ENCODE measurements at places on chromosomes 1 and 21.
A peak's percentile ranks its signal among the peaks of the same experiment; 100 is the strongest.

GRCh38 chr1:26025060-26025459 lies 3.5 kb downstream of the EXTL1 start:
- no peak for DNase-seq

GRCh38 chr1:7857985-7858384 lies 5.1 kb upstream of the UTS2 start:
- DNase-seq: no peak

GRCh38 chr1:30111431-30111830 lies 612.0 kb downstream of the MATN1 start:
- no peak for DNase-seq

DNA sequence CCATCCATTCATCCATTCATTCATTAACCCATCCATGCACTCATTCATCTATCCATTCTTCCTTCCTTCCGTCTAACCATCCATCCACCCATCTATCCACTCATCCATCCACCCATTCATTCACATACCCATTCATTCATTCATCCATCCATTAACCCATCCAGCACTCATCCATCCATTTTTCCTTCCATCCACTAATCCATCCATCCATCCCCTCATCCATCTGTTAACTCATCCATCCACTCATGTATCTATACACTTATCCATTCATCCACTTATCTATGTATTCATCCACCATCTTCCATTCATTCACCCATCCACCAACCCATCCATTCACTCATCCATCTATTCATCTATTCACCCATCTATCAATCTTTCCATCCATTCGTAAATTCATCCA lies 107.8 kb downstream of the PRDM16 start:
- DNase-seq: no peak

DNA sequence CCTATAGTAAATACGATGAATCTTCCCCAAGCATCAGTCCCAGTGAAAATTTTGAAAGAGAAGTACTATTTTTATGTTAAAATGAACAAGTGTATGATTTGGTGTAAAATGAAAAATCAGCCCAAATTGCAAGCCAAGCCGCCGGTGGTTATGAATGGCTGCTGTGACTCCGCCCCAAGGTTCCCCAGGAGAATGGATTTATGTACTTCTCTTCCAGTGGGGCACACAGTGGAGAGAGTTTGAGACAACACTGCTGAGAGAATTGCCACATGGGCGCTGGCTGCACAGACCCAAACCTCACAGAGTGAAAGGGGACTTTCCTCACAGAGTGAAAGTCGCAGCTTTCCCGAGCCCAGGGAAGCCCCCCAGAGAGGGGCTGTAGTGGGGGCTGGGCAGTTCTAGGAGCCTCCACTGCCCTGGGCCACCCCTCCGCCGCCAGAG lies 24.0 kb downstream of the CDK18 start:
- DNase-seq: no peak

DNA sequence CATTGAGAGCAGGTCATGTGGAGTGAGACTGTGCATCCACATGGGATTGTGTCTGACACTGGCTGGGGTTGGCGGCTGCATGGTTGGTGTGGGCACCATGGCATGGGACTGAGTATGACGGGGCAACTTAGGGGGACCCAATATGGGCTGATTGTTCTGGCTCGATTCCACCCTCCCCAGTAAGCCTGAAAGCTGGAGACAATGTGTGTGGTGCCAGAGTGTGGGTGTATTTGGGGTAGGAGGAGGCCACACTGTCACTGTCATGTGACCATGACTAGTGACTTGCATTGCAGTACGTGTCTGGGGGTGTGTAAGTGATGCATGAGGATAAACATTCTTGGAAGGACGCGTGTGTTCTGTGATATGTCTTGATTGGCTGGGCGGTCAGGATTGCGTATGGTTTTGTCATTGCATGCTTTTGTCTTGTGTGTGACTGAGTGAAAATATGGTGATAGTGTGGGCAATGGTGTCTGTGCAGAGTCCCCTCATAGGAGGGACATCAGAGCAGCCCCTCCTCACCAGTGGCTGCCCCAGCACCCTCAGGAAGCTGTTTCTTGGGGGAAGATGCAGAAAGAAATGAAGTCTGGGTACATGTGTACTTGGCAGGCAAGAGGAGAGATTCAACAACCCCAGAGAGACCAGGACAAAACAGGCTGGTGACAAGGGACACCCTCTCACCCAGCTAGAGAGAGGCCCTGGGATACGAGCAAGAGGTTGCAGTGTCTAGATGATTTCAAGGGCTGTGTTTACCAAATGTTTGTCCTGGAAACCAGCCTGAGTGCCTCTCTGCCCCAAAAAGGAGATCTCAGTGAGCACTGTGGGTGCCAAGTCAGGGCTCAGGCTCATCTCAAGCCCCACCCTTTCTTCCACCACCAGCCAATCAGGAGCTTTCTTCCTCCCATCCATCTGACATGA lies 36.3 kb downstream of the SDC3 start:
- no peak for DNase-seq

DNA sequence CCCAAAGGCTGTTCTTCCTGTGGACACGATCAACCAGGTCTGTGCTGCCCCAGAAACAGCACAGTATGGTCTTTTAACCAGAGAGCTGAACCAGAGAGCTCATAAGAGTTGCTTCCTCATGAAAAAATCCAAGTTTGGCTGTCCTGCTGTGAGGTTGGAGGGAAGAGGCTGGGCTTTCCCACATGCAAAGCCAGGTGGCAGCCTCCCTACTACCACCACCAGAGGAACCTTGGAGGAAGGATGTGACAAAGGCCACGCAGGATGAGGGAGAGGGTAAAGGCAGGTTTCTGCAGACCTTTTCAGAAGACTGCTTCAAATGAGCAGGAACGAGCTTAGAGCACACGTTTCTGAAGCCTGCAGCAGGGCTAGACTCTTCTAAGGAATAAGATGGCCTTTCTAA lies 27.1 kb downstream of the FAM78B start:
- no peak for DNase-seq

DNA sequence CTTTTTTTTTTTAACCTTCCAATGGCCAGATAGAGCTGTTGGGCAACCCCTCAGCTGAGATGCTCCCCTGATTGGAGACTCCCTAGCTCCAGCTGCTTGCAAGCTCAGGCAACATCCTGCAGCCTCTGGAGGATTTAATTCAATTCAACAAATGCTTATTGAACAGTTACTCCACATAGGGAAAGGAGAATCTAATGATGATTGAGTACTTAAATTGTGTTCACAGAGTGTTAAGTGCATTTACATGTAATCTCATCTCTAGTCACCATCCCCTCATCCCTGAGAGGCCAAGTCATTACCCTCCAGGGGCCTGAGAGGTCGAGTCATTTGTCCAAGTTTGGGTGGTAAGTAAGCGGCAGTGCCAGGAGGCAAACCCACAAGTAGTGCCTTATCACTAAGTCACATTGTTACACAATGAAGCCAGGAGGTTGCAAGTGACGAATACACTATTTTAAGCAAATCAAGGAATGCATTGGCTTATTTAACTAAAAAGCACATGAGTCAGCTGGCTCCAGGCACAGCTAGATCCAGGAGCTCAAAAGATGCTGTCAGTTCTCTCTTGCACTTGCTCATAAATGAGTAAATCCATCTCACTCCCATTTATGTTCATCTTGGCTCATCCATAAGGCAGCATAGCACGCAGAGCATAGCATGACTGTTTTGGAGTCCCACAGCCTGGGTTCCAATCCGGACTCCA lies 64.3 kb downstream of the OPTC start:
- no peak for DNase-seq

DNA sequence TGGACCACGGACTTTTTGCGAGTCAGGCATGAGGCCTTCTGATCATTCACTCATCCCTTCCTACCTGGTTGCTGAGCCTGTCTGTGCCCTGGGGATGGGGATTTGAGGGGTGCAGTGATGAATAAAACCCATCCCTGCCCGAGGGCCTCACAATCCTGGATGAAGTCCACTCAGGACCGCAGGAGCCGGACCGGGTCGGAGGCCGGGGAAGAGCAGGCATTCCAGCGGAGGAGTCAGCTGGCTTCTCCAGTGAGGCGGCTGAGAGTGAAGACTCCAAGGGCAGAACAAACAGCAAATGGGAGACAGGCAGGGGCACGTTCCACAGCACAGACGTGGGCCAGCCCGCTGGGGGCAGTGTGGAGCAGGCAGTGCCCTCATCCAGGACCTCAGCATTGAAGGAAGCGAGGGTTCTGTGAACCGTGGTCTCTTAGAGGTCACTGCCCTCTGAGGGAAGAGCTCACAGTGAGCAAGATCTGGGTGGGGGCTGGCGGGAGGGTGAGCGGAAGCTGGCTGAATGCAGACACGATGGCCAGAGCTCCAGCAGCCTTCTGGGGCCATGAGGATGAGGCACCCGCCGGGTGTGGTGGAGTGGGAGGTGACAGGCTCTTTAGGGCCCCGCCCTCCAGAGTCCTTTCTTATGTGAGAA lies 10.9 kb upstream of the LRRC3 start:
- DNase-seq: no peak

DNA sequence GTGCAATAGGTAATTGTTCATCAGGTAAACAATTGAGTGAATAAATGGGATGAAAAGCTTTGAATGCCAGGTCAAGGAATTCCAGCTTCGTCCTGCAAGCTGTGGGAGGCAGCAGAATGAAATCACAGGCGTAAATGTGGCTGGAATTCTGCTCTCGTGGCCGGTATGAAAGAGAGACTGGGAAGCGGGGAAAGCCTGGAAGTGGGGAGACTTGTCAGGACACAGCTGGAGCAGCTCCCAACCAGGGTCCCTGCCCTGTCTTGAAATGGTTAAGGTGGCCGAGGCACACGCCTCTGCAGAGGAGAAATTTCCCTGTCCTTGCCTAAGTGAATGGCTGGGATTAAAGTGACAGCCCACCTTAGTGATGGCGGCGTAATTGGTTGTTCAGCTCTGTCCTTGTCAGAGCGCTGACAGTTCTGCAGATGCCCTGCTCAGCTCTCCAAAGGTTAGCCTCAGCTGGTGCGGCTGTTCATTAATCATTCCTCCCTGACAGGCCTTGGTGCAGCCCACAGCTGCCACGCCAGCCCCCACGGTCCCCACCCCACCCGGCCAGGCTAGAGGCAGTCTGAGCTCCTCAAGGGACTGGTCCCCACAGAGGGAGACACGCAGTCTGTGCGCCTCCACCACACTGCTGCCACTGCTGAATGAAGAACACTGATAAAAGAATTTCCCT lies 398.3 kb upstream of the POU3F1 start:
- DNase-seq: no peak

- no peak for DNase-seq
Observed at GRCh38 chr1:114468047-114468446, 43.0 kb downstream of the TRIM33 start.

DNA sequence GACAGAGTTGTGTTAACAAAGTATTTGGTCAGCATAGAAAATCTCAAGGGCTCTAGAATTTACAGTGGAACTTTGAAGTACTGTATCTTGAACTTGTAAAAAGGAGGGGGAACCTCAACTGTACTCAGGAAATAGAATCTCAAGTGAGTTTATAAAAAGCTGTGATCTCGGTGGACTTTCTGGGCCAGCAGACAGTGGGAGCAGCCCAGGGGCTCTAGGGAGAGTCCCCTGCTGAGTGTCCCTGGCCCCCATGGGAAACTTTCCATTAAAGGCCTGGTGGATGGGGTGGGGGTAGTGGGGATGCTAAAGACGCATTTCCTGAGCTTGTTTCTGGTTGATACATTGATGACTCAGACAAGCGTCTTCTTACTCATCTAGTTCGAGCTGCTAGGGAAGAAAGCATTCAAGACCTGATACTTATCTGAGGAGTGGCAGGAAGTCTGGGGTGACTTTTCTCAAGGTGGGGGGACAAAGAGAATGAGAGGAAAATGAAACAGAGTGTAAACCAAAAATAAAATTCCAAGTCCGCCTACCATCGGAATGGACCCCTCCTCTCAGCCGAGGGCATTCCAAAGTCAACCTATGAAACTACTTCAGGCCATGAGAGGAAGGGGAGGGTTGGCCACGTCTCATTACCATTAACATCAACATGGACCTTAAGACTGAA lies 65.5 kb downstream of the NID1 start:
- DNase-seq: peak; percentile 96

GRCh38 chr1:206911064-206911663 lies 10.6 kb downstream of the FCMR start:
- no peak for DNase-seq

DNA sequence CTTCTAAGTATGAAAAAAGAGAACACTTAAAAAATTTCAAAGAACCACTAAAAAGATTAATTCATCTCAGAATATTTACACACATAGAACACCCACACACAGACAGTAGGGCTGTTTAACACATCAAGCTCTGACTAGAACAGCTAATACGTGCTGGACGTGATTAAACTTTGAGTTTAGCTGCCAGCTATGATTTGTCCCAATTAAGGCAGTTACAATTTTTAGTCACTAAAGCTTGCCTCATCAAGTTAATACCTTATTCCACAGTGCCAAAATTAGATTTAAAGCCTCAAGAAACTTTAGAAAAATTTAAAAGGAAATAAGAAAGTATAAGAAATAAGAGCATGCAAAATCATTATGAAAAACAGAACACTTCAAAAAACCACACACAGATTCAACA lies 18.9 kb downstream of the SLC16A1 start:
- no peak for DNase-seq

DNA sequence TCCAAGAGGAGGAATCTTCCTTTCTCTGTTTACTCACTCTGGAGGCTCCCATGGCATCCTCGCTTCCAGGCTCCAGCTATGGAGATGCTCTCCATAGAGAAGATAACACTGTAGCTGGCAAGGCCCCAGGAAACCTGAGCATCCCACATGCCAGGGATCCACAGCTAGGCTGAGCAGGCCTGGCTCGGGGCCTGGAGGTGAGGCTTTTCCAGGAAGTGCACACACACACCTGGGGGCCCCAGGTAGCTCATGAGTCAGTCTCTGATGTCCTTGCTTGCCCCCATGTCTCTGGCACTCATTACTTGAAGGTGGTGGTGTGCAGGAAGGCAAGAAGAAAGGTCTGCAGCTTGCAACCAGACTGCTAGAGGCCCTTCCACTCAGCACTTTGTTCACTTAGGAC lies 5.5 kb upstream of the LCE5A start:
- no peak for DNase-seq

DNA sequence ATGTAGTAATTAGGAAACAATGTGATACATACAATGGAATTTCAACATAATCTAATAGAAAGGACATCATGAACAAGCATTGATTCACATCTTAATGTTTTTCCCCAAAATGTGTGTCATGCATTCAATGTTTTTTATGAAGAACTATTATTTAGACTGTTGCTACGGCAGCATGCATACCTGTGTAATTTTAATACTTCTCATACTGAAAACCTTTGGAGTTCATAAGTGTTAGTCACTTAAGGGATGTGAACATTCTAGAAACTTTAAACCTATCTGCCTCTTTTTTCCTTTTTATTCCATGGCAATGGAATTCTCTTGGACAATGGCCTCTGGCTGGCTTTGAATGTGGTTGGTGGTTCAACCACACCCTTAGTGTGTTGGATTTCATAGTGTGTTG lies 48.6 kb downstream of the TMPRSS15 start:
- no peak for DNase-seq

- no peak for DNase-seq
Observed at GRCh38 chr1:236269439-236269838, 12.3 kb downstream of the ERO1B start.

GRCh38 chr1:207867136-207868109 lies 43.5 kb downstream of the CD34 start:
- DNase-seq: no peak

- DNase-seq: peak; percentile 65
Observed at GRCh38 chr1:181033128-181033798, 520 bp upstream of the MR1 start.
